Aorta (tissue), 5 donors: ENCODE measurements at places on chromosomes 7 and 10.

DNA sequence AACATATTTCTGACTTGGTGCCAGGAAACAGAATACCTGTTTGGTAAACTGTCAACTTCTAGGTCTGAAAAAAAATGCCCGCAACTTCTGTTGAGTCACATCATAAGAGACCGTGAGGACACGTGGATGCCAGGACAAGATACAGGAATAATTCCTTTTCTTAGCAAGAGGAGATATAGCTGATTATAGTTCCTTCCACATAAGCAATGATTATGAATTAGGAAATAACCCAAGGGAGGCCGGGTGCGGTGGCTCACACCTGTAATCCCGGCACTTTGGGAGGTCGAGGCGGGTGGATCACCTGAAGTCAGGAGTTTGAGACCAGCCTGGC, 75.2 kb downstream of the CDC123 start:
- no peak for DNase-seq

DNA sequence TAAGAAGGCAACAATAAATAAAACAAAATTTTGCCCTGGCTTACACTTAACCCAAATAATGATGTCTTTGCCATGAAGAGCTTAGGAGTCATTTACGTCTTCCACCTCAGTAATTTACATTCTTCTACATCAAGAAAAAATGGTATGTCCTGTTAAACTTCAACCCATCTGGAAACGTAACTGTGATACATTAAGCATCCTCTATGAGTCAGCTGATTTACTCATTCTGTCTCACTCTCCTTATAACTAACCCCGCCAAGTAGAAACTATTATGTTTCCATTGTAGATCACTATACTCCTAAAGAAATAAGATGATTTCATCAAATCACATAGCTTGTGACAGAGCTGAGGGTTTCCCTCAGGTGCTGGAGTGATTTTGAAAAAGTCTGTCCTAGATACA, 330.7 kb downstream of the CDC14C start:
- no peak for DNase-seq

- no peak for DNase-seq
Observed at GRCh38 chr10:121709675-121710073, 111.4 kb upstream of the FGFR2 start.

GRCh38 chr7:106615808-106616707, 44.9 kb downstream of the CCDC71L start:
- no peak for DNase-seq

DNA sequence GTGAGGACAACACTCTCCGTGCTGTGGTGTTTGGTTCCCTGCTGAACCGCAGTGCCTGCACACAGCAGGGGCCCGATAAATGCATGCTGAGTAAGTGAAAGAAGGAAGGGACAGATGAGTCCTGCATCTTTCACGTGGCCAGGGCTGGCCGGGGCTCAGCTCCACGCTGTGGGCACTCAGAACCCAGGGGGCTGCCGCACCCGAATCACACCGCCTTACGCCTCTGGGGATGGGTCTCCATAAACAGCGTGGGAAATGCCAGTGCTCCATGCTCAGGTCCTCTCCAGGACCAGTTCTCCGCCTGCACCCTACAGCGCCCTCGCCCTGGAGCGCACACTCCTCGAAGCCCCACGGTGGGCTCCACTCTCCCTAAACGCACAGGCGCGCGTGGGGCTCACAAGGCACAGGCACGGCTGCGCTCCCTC, 38.1 kb downstream of the RASGEF1A start:
- DNase-seq, result no peak

DNA sequence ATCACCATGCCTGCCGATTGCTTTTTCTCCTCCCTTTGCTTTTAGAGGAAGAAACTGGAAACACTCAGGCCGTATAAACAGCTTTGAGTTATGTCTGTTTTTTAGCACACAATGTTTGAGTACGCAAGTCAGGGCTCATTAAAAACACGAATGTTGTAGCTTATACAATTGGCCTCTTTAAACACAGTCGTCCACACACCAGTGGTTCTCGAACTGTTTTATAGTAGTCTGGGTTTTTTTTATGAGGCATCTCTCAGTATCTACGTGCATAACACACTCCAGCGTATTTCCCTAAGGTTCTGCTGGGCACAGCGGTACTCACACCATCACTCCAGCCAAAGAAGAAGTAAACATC, 13.4 kb upstream of the CARD11 start:
- DNase-seq, result peak; percentile 12

DNA sequence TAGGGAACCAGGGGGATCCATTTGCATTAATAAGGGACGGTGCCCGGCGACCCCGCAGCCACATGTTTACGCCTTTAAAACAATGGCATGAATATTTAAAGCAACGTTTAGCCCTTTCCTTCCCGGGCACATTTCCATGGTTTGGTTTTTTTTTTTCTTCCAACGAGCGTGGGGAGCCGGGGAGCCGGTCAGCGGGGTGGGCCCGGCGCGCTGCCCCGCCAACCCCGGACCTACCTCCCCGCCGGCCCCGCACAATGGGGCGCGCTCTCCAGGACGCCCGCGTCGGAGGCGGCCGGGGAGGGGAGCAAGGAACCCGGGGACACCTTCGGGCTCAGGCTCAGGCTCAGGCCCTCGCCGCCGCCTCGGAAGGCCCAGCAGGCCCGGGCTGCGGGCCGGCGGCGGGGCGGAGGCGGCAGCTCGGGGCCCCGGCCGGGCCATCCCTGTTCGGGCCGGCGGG, 1.0 kb downstream of the SEPHS1 start:
- peak; percentile 73 for DNase-seq

GRCh38 chr7:134191876-134192275, 64.7 kb downstream of the LRGUK start:
- DNase-seq, result no peak

- DNase-seq, result peak; percentile 38
Observed at GRCh38 chr7:27187475-27188385, 2.7 kb upstream of the HOXA11 start.
